ENCODE measurements at places on chromosomes 2 and 18.

DNA sequence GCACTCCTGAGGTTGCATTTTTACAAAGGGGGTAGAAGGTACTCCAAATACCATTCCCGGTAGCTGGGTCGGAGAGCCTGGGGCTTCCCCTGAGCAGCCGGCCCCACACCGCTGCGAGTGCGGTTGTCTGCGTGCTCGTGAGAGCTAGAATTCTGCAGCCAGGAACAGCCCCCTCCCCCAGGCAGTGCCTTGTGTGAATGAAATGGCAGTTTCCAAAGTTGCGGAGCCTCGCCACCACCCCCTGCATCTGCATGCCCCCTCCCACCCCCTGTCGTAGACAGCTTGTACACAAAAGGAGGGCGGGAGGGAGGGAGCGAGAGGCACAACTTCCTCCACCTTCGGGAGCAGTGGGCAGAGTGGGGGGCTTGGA lies 1.1 kb downstream of the MYCN start:
- no peak for DNase-seq

DNA sequence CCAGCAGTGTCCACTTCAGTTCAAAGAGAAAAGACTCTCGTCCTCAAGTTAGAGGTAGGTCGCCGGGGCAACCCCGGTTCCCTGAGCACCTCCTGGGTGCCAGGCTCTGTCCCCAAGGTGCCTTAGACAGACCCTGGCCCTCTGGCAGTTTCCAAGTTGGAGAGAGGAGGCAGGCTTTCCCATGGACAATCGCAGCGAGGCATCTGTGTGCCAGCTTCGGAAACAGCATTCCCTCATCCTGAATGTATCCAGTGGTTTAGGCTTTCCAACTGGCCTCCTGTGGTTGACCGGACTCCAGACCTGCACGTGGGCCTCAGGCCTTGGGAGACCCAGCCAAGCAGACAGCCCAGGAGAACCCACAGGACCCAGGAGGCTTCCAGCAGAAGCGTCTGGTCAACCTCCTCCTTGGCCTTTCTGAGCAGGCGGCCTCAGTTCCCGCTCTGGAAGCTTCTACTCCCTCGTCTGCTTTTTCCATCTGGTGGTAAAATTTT lies 70.3 kb downstream of the KCNF1 start:
- no peak for DNase-seq

- no peak for DNase-seq
Observed at GRCh38 chr2:231457101-231457500, 7.2 kb downstream of the NCL start.

- DNase-seq, result no peak
Observed at GRCh38 chr2:46331109-46331766, 34.0 kb downstream of the EPAS1 start.

- no peak for DNase-seq
Observed at GRCh38 chr2:80348953-80349352, 44.4 kb upstream of the LRRTM1 start.

DNA sequence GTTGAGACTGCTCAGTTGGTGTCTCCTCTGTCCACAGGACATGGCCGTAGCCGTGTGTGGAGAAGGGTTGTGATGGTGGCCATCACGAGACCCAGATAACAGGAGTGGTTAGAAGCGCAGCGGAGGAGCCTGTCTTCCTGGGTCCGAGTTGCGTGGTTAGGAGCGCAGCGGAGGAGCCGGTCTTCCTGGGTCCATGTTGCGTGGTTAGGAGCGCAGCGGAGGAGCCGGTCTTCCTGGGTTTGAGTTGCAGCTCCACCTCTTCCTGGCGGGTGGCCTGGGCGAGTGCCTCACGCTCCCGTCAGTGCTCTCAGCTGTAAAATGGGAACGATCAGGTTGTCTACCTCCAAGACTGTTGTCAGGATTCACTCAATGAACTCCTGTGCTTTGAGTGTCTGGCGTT lies 176.2 kb downstream of the GBX2 start:
- DNase-seq, result no peak

GRCh38 chr2:47697000-47697601 lies 85.8 kb upstream of the MSH6 start:
- DNase-seq, result no peak

DNA sequence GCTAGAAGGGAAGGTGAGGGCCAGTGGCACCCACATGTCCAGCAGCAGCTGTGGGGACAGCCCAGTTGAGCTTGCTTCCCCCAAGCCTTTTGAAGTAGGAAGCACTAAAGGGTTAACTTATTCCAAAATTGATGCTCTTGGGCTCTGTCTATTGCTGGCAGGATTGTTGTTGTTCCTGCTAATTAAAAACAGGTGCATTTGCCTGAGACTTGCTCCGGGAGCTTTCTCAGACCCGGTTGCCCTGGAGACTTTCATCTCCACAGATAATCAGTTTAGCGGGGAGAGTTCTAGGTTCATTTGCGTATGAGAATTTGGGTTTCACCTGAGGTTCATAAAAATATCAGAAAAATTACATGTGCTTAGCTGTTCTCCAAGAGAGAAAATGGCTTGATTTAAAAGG lies 277.3 kb downstream of the LRATD1 start:
- DNase-seq, result no peak

DNA sequence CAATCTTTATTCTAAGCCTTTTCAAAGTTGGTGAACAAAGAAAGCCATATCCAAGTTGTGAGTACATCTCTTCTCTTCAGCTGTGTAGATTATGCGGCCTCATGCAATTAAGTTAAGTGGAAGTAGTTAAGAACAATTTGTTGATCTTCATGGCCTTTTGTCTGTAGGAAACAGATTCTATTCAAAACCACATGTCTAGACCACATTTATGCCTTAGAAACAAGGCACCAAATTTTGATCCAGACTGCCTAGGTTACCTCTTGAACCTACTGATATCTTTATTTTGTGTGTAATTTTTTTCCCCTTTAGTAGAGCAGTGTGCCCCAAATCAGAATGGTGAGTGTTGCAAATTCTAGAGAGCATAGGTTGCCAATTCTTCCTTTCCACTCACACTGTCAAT lies 101.6 kb upstream of the CERS6 start:
- DNase-seq, result no peak
